ENCODE measurements at places on chromosomes 1 and 21. TPM values are rescaled to one million over a fixed set of nuclear protein-coding genes. Genes with fewer than 3 reads are reported as not detected.
A peak's percentile ranks its signal among the peaks of the same experiment; 100 is the strongest.

- DNase-seq, result no peak
- peak overlapping the region; percentile 98 for H3K4me3 ChIP-seq
- peaks cover 9% of the 10 kb centered on the region for H3K36me3 ChIP-seq
- peak overlapping the region; percentile 91 for H3K27ac ChIP-seq
- no peaks in the 10 kb centered on the region for H3K27me3 ChIP-seq
Measured at GRCh38 chr1:35931446-35932157, 697 bp downstream of the AGO3 start.

DAB1 gene
- total RNA-seq, result not detected

- H3K27ac ChIP-seq, result no peak overlapping the region
- H3K4me3 ChIP-seq, result no peak overlapping the region
- peaks cover 6% of the 10 kb centered on the region for H3K27me3 ChIP-seq
- H3K36me3 ChIP-seq, result no peaks in the 10 kb centered on the region
- no peak for DNase-seq
Measured at GRCh38 chr1:158163000-158163947, 17.4 kb upstream of the CD1D start.

DNA sequence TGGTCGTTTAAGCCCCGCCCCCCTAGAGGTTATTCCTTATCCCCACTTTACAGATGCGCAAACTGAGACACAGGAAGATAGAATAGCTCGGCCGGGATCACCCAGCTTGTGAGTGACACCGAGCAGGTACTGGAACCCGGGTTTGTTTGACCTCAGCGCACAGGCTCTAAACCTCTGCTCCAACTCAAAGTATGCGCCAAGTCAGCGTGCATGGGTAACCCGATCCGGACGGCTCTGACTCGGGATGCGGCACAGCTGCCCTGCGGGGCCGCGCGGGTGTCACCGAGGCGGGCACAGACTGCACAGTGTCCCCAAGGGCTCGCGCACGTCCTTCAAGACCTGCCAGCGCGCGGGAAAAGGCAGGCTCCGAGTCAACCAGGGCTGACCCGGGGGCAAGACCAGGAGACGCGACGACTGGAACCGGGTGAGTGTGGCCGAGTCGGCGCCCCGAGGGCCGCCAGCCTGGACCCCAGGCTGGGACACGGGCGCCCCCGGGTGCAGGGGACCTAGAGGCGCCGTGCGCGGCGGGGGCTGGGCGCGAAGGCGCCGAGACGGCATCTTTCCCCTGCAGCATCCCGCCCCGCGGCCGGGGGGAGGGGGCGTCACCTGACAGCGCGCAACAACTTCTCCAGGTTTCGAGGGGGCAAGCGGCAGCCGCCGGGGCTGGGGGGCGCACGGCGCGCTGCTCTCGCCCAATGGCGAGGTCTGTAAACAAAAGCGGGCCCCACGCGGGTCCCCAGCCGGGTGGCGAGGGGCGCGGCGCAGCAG is 101.9 kb upstream of the SOD1 start:
- H3K27ac ChIP-seq, result no peak overlapping the region
- no peak for DNase-seq
- H3K27me3 ChIP-seq, result peaks cover 14% of the 10 kb centered on the region
- H3K36me3 ChIP-seq, result no peaks in the 10 kb centered on the region
- peaks cover 30% of the 10 kb centered on the region for H3K4me1 ChIP-seq
- peak overlapping the region; percentile 82 for H3K4me3 ChIP-seq

GNG12 gene
- total RNA-seq, result 330 TPM

LAMC1 gene
- 220 TPM for total RNA-seq

GRCh38 chr1:54002544-54003248 is 15.3 kb downstream of the LDLRAD1 start:
- H3K36me3 ChIP-seq, result no peaks in the 10 kb centered on the region
- no peak overlapping the region for H3K27ac ChIP-seq
- H3K27me3 ChIP-seq, result no peaks in the 10 kb centered on the region

DNA sequence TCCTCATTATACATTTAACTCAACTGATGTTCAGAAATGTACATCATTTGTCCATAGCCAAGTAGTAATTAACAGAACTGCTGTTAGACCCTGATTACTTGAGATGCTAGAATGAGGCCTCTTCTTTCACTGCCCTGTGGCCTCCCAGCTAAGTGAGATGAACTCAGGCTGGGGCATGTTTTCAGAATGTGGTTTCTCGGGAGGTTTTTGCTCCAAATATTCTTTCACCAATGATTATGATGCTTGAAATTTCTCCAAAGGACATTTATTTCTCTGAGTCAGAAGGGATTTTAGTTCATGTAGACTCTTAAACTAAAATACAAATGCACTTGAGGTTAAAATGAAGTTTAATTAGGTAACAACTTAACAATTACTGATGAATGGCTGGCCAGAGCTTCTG is 34.6 kb upstream of the ADAMTS5 start:
- no peaks in the 10 kb centered on the region for H3K36me3 ChIP-seq
- no peaks in the 10 kb centered on the region for H3K27me3 ChIP-seq
- no peak overlapping the region for H3K4me3 ChIP-seq

GRCh38 chr1:201673915-201674314 is 135.0 kb downstream of the NAV1 start:
- no peaks in the 10 kb centered on the region for H3K27me3 ChIP-seq
- no peak overlapping the region for H3K4me3 ChIP-seq
- 0 out of 2 replicates have a peak, but pooled peaks cover 3% of the 10 kb centered on the region for H3K36me3 ChIP-seq
- DNase-seq, result no peak

GRCh38 chr21:26043891-26044290 is 126.7 kb downstream of the APP start:
- DNase-seq, result no peak
- no peak overlapping the region for H3K27ac ChIP-seq
- no peak overlapping the region for H3K4me3 ChIP-seq
- no peaks in the 10 kb centered on the region for H3K27me3 ChIP-seq
- H3K4me1 ChIP-seq, result no peaks in the 10 kb centered on the region

GRCh38 chr1:73824065-73824464 is 373.9 kb downstream of the LRRIQ3 start:
- H3K27me3 ChIP-seq, result no peaks in the 10 kb centered on the region
- no peaks in the 10 kb centered on the region for H3K36me3 ChIP-seq
- no peak for DNase-seq
- no peak overlapping the region for H3K4me3 ChIP-seq

DNA sequence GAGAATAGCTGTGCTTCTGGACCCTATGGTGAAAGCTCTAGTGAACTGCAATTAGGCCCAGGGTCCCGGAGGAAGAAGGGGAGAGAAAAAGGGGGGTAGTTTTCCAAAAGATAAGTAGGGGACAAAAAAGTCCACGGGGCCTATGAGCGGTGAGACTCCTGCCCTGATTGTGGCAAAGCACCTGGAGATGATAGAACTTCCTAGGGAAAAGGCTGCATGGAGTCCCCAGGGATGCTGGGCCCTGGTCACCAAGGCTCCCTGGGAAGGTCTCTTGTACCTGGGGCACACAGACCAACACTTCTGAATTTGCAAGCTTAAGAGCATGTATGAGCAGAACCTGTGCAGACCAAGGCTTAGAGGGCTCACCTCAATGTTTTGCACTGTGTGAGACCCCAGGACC is 5.4 kb upstream of the SHISA4 start:
- H3K4me1 ChIP-seq, result peaks cover 37% of the 10 kb centered on the region
- no peak overlapping the region for H3K4me3 ChIP-seq
- peaks cover 6% of the 10 kb centered on the region for H3K36me3 ChIP-seq
- no peak for DNase-seq
- H3K27me3 ChIP-seq, result no peaks in the 10 kb centered on the region
- peak overlapping the region; percentile 34 for H3K27ac ChIP-seq

KCNC4 gene
- 0.26 TPM for total RNA-seq

REN gene
- not detected for total RNA-seq

DNA sequence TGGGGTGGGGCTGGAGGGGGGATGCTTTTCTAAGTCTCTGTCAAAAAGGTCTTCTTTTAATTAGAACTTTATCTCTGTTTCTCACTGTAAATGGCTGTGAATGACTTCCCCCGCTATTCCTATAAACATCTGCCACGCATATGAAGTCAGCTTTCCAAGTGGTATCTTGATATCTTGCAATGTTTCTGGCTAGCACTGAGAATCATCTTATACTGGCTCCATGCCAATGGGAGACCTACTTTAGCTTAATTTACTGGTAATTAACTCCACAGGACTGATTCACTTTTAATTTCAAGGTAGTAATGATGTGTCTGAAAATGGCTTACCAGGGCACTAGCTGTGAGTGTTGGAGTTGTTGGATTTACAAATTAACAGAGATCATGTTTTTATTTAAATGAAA is 4.3 kb downstream of the GPR88 start:
- H3K27ac ChIP-seq, result no peak overlapping the region
- H3K36me3 ChIP-seq, result no peaks in the 10 kb centered on the region
- peaks cover 14% of the 10 kb centered on the region for H3K4me1 ChIP-seq

GRCh38 chr1:61496501-61496900 is 228.4 kb downstream of the TM2D1 start:
- no peaks in the 10 kb centered on the region for H3K4me1 ChIP-seq
- no peaks in the 10 kb centered on the region for H3K36me3 ChIP-seq
- no peak overlapping the region for H3K4me3 ChIP-seq
- no peaks in the 10 kb centered on the region for H3K27me3 ChIP-seq
- H3K27ac ChIP-seq, result no peak overlapping the region
- DNase-seq, result no peak

- DNase-seq, result peak; percentile 19
- H3K4me3 ChIP-seq, result no peak overlapping the region
- H3K27me3 ChIP-seq, result no peaks in the 10 kb centered on the region
- H3K27ac ChIP-seq, result peak overlapping the region; percentile 34
- H3K36me3 ChIP-seq, result peaks cover 71% of the 10 kb centered on the region
Measured at GRCh38 chr1:15915991-15916390, 59.9 kb downstream of the ZBTB17 start.

GPR3 gene
- 0.38 TPM for total RNA-seq

GRCh38 chr1:7315316-7315715 is 455.8 kb upstream of the VAMP3 start:
- H3K4me1 ChIP-seq, result peaks cover 16% of the 10 kb centered on the region
- DNase-seq, result no peak
- no peaks in the 10 kb centered on the region for H3K36me3 ChIP-seq
- no peak overlapping the region for H3K27ac ChIP-seq
- H3K27me3 ChIP-seq, result no peaks in the 10 kb centered on the region

CRYZL1 gene
- 16.5 TPM for total RNA-seq

- peak within 1 kb of the TSS; percentile 53 for H3K4me3 ChIP-seq
- H3K4me1 ChIP-seq, result peaks cover 42% of the 10 kb centered on the region
- no peak for DNase-seq
- H3K27me3 ChIP-seq, result no peaks in the 10 kb centered on the region
- no peaks in the 10 kb centered on the region for H3K36me3 ChIP-seq
Measured at GRCh38 chr21:42218836-42219605, at the start of gene ABCG1. Gene ABCG1, plus strand, starts transcription at chr21:42219140. Its CDS starts 123 bp downstream, at chr21:42219263.

- no peak for DNase-seq
- no peaks in the 10 kb centered on the region for H3K36me3 ChIP-seq
- no peak overlapping the region for H3K27ac ChIP-seq
- H3K27me3 ChIP-seq, result no peaks in the 10 kb centered on the region
Measured at GRCh38 chr1:17177651-17178050, 27.3 kb upstream of the PADI1 start.

DNA sequence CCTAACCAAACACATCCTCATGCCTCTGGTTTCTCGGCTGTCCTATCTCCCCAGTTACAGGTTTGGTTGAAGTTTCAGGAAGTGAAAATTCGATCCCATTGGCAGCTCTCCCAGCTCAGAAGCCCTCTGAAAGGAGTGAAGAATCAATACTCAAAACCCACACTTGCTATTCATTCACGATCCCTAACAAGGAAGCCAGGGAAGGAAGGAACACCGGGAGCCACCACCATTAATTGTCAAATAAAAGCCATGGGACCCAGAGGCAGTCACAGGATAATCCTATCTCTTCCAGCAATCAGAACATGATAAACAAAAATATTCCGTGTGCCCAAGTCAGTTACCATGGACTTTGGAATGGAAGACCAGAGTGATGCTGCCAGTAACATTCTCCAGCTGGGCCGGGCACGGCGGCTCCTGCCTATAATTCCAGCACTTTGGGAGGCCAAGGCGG is 7.0 kb downstream of the TMPRSS2 start:
- H3K27me3 ChIP-seq, result 0 out of 2 replicates have a peak, but pooled peaks cover 3% of the 10 kb centered on the region
- H3K4me1 ChIP-seq, result peaks cover 8% of the 10 kb centered on the region
- DNase-seq, result no peak
- no peak overlapping the region for H3K4me3 ChIP-seq
- H3K27ac ChIP-seq, result no peak overlapping the region

DNA sequence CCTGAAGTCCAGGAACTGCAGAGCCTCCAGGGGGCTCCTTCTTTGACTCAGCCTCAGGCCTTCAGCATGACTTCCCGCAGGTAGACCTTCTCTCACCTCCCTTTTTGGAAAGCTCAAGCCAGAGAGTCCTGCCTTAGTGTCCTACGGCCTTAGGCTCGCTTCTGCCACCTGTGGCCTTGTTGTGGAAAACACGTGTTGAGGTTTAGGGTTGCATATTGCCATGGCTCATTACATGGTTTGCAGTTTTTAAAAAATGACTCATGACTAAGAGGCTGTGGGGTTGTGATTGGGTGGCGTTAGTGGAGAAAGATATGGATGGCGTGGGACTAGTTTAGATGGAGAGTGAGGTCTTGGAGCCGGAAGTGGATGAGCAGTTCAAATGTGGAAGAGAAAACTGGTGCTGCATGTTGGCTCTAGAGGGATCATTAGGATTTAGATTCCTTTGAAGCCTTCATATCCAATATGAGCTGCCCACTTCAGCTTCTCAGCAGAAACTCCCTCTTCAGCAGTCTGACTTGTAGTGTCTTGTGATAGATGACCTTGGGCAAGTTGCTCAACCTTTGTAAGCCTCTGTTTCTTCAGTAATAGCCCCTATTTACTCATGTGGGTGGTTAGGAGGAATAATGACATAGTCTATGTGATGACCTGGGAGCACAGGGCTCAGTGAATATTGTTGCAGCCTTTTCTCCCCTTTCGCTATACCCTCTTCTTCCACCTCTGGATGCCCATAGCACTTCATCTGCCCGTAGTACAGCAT is 6.5 kb upstream of the FGGY start:
- DNase-seq, result no peak
- no peaks in the 10 kb centered on the region for H3K36me3 ChIP-seq
- H3K4me1 ChIP-seq, result no peaks in the 10 kb centered on the region

DNA sequence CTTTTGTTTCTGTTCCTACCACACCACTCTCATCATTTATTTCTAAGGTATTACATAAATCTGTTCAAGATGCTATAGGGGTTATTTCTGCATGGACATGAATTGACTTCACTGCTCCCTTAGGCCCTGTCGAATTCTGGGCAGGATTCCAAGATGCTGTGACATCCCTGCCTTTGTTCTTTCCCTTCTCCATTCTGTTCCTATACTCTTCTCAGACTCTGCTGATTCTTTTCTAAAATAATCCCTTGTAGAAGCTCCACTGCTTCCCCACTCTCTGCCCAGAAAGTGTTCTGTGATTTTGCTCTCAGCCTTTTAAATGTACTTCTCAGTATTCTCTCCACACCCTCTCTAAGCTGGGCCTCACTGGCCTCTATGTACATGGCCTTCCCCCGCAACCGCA is 99.2 kb downstream of the PHTF1 start:
- H3K36me3 ChIP-seq, result peaks cover 3% of the 10 kb centered on the region
- H3K4me3 ChIP-seq, result no peak overlapping the region
- DNase-seq, result no peak
- peaks cover 20% of the 10 kb centered on the region for H3K4me1 ChIP-seq
- no peaks in the 10 kb centered on the region for H3K27me3 ChIP-seq
- peak overlapping the region; percentile 31 for H3K27ac ChIP-seq

BTBD8 gene
- 5.1 TPM for total RNA-seq

Data from SJSA1 (cell line).